Naive B cell (primary cell): ENCODE measurements at places on chromosomes 2 and 18. TPM values are rescaled to one million over a fixed set of nuclear protein-coding genes. Genes with fewer than 3 reads are reported as not detected.

DNA sequence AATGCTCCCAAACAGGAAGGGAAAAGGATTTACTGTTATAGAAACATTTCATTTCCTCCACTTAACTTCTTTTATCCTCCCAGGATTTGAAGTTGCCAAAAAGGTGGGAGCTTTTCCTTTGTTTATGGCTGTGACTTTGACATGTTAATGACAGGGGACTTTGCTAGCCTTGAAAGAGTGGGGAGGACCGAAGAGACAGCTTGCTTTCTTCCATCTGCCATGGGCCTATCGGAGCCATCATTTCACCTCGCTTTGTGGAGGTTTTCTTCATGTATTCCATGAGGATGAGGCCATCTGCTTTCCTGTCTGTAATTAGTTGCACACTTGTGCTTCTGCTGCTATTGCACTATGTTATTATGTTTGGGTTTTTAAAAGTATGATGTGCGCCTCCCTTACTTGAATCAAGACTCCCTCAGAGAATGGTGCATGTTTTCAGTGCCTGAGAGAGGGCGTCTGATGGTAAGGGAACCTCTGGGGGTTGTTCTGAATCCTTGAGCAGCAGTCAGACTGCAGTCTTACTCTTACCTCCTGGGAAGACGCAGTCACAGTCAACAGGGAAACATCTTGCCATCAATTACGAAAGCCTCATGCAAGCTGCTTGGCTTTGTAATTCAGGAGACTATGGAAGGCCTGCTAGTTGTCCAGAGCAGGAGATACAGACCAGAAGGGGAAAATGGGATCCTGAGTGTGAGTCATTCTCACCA, 173.3 kb upstream of the MGAT5 start:
- peaks cover 14% of the 10 kb centered on the region for H3K4me1 ChIP-seq
- no peak overlapping the region for H3K27ac ChIP-seq
- no peaks in the 10 kb centered on the region for H3K36me3 ChIP-seq
- no peak for DNase-seq

The LCT gene
- not detected for polyA plus RNA-seq

DNA sequence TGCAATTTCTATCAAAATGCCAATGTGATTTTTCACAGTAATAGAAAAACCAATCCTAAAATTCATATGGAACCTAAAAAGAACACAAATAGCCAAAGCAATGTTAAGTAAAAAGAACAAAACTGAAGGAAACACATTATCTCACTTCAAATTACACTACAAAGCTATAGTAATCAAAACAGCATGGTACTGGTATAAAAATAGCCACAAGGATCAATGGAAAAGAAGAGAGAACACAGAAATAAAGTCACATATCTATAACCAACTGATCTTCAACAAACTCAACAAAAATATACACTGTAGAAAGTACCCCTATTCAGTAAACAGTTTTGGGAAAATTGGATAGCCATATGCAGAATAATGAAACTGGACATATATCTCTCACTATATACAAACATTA, 252.2 kb upstream of the CYP26B1 start:
- peaks cover 10% of the 10 kb centered on the region for H3K36me3 ChIP-seq
- no peaks in the 10 kb centered on the region for H3K27me3 ChIP-seq
- no peak for DNase-seq
- no peaks in the 10 kb centered on the region for H3K4me1 ChIP-seq
- no peak overlapping the region for H3K4me3 ChIP-seq

The SERPINB13 gene
- not detected for polyA plus RNA-seq

The KHK gene
- polyA plus RNA-seq: 5.9 TPM

GRCh38 chr18:39500306-39500705, 1934.7 kb upstream of the CELF4 start:
- H3K4me1 ChIP-seq: no peaks in the 10 kb centered on the region
- no peak for DNase-seq
- H3K27me3 ChIP-seq: no peaks in the 10 kb centered on the region

DNA sequence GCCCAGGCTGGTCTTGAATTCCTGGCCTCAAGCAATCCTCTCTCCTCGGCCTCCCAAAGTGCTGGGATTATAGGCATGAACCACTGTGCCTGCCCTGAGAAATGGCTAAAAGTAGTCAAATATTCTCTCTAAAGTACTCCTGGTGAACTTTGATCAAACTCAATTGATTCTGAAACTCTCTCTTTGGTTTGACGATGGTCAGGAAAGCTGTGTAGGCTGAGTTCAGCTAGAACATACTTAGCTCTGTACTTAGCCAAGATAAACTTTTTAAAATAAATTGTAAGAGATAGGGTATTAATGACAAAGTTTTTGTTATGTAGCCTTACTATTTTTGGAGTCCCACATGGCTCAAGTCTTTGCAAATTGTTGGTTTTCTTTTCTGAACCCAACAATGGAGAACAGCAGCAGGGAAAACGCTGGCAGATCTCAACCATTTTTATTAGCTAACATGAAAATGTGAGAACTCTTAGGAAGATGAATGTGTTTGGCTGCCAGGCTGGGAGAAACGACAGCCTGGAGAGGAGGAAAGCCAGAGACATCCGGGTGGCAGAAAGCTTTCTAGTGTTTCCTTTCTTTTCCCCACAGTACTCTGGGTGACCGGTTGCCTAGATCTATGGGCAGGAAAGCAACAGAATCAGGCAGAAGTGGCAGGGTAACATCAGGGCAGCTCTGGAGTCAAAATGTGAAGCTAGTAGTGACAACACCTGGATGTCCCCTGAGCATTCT, 193.0 kb upstream of the LHCGR start:
- H3K36me3 ChIP-seq: no peaks in the 10 kb centered on the region
- H3K4me1 ChIP-seq: peaks cover 2% of the 10 kb centered on the region
- H3K27ac ChIP-seq: no peak overlapping the region

GRCh38 chr2:175015340-175015739, 10.2 kb upstream of the CHN1 start:
- H3K27me3 ChIP-seq: peaks cover 21% of the 10 kb centered on the region
- H3K27ac ChIP-seq: no peak overlapping the region

The CNGA3 gene
- not detected for polyA plus RNA-seq

DNA sequence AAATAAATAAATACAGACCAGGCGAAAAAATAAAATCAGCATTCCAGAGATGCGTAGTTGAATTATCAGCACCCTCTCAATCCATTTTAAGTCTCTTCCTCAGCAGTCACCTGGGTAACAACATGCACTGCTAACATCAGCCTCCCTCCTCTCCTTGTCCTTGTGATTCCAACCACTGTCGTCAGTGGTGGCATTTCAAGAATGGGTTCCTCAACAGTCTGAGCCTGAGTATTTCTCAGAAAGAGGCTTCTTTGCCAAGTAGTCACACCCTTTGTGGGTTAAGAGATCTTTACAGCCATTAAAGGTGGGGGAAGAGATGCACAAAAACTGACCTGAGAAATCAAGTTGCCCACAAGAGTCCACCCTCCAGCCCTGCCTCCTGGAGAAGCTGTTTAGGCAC, 39.0 kb downstream of the NOL10 start:
- no peaks in the 10 kb centered on the region for H3K27me3 ChIP-seq
- no peak overlapping the region for H3K27ac ChIP-seq
- DNase-seq: no peak
- H3K4me1 ChIP-seq: no peaks in the 10 kb centered on the region

- H3K4me1 ChIP-seq: no peaks in the 10 kb centered on the region
- no peak overlapping the region for H3K27ac ChIP-seq
- no peak for DNase-seq
- H3K36me3 ChIP-seq: no peaks in the 10 kb centered on the region
- H3K27me3 ChIP-seq: peaks cover 13% of the 10 kb centered on the region
- H3K4me3 ChIP-seq: no peak overlapping the region
Observed at GRCh38 chr2:171615069-171615468, 72.2 kb upstream of the DYNC1I2 start.

The RTP5 gene
- not detected for polyA plus RNA-seq

The CCDC150 gene
- polyA plus RNA-seq: 0.60 TPM

- no peak overlapping the region for H3K4me3 ChIP-seq
- no peak for DNase-seq
- H3K27ac ChIP-seq: no peak overlapping the region
- no peaks in the 10 kb centered on the region for H3K27me3 ChIP-seq
- H3K4me1 ChIP-seq: no peaks in the 10 kb centered on the region
Observed at GRCh38 chr2:84704505-84705244, 176.2 kb downstream of the TRABD2A start.

GRCh38 chr2:137935591-137935990, 28.7 kb upstream of the HNMT start:
- DNase-seq: no peak
- H3K4me1 ChIP-seq: no peaks in the 10 kb centered on the region
- no peak overlapping the region for H3K4me3 ChIP-seq
- H3K27ac ChIP-seq: no peak overlapping the region
- H3K27me3 ChIP-seq: no peaks in the 10 kb centered on the region
- no peaks in the 10 kb centered on the region for H3K36me3 ChIP-seq

DNA sequence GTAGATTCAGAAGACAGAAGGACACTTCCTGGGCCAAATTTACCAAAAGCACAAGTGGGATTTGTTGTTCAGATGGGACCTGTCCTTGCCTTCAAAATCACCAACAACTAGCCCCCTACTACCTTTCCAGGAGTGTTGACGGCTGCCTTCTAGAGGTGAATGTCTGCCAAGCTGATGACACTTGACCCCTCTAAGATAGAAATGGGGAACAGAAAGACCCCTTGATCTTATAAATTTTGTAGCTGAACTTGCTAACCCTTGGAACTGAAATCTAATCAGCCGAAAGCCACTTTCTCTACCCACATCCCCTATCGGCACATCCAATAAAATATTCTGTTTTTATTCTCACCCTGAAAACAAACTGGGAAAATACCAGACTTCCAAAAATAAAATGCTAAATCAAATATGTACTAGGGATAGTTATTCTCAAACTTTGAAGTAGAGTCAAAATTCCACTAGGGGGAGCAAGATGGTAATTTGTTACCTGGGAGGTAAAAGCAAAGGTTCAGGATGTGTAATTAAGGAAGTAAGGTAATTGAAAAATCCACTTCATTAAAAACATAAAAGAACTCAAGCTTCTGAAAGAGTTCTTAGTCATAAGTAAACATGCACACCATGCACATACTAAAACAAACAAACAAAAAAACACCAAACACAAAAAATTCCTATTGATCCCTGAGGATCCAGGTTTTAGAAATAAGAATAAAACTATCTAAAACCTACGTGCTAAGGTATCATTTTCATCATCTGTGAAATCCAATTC, 119.2 kb downstream of the ANKRD44 start:
- H3K4me3 ChIP-seq: peak overlapping the region; percentile 21
- no peaks in the 10 kb centered on the region for H3K27me3 ChIP-seq
- H3K27ac ChIP-seq: peak overlapping the region; percentile 82

GRCh38 chr2:240506406-240507059, 51.3 kb downstream of the ANKMY1 start:
- no peak for DNase-seq
- no peaks in the 10 kb centered on the region for H3K27me3 ChIP-seq
- H3K36me3 ChIP-seq: peaks cover 6% of the 10 kb centered on the region
- no peak overlapping the region for H3K4me3 ChIP-seq
- H3K4me1 ChIP-seq: peaks cover 4% of the 10 kb centered on the region

GRCh38 chr18:76980663-76981395, 151.8 kb downstream of the MBP start:
- peak; percentile 50 for DNase-seq
- peaks cover 9% of the 10 kb centered on the region for H3K36me3 ChIP-seq
- peak overlapping the region; percentile 48 for H3K4me3 ChIP-seq
- H3K4me1 ChIP-seq: peaks cover 52% of the 10 kb centered on the region
- H3K27ac ChIP-seq: peak overlapping the region; percentile 75

The EFEMP1 gene
- polyA plus RNA-seq: not detected
